ENCODE measurements at places on chromosomes 16 and 17. TPM values are rescaled to one million over a fixed set of nuclear protein-coding genes. Genes with fewer than 3 reads are reported as not detected.

TAC4 gene
- total RNA-seq = not detected

DNA sequence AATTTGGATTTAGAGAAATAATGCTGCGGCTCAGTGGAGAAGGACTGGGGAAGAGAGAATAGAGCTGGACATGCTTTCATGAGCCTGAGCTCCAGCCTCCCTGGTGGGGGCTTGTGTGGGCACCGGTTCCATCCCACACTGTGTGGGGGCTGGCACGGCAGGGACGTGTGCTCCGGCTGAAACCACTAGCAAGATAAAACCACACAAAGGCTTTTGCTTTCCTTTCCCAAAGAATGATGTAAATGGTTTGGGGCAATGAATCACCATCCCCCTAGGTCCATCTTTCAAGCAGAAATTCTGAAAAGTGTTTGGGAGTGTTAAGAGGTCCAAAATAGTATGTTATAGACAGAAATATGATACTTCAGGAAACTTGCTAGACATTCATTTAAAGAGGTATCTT, 77.0 kb downstream of the CDH11 start:
- H3K27ac ChIP-seq = no peak overlapping the region
- no peak overlapping the region for H3K4me3 ChIP-seq
- no peaks in the 10 kb centered on the region for H3K27me3 ChIP-seq
- no peak for DNase-seq
- H3K36me3 ChIP-seq = no peaks in the 10 kb centered on the region

GRCh38 chr17:35188111-35188510, 6.1 kb downstream of the SLC35G3 start:
- DNase-seq = no peak
- peaks cover 74% of the 10 kb centered on the region for H3K4me1 ChIP-seq
- H3K27ac ChIP-seq = peak overlapping the region; percentile 57
- peak overlapping the region; percentile 35 for H3K4me3 ChIP-seq

DNA sequence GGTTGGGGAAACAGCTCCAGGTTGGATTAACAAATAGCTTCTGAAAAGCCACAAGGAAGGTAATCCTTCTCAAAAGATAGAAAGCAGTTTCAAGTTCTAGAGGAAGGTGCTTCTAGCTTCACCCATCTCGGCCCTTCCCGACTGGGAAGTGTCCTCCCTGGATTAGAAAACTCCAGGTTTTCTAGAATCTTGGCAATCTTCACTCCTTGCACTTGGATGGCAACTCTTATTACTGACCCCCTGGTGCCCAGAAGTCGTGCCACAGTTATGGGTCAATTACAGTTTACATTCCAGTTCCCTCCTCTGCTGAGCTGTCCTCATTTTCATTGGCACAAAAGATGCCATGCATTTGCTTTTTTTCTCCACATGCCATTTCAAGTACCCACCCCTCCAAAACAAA, 65.6 kb downstream of the SMG6 start:
- no peak overlapping the region for H3K27ac ChIP-seq
- no peaks in the 10 kb centered on the region for H3K27me3 ChIP-seq
- peaks cover 30% of the 10 kb centered on the region for H3K4me1 ChIP-seq
- H3K36me3 ChIP-seq = peaks cover 23% of the 10 kb centered on the region
- H3K4me3 ChIP-seq = no peak overlapping the region

DNA sequence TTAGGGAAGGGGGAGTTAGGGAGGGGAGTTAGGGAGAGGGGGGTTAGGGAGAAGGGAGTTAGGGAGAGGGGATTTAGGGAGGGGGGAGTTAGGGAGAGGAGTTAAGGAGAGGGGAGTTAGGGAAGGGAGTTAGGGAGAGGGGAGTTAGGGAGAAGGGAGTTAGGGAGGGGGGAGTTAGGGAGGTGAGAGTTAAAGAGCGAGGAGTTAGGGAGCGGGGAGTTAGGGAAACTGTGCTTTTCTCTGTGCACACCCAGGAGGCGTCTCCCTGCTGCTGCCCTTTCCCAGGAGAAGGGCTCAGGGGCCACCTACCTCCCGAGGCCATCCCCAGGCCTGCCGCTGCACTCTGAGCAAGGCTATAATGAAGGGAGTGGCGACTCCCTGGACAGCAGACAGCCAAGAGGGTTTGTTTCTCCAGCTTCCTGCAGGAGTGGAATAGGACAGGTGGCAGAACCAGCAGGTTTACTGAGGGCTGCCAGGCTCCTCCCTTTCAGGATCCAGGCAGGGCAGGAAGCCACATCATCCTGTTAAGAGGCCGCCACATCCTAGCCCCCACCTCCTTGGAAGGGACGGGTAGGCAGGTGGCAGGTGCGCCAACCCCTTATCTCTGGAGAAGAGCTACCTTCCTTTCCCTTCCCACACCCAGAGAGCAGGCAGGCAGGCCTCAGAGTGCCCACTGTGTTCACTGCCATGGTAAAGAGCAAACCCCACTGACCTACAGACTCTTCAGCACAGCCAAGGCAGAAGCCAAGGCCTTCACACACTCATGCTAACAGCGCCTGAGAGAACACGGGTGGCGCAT, 4.3 kb downstream of the CANT1 start:
- DNase-seq = no peak
- H3K27ac ChIP-seq = no peak overlapping the region
